Fibroblast of the aortic adventitia (primary cell): ENCODE measurements at places on chromosomes 12 and 14. TPM values are rescaled to one million over a fixed set of nuclear protein-coding genes. Genes with fewer than 3 reads are reported as not detected.

The VDR gene
- total RNA-seq, result 5.0 and 12.5 TPM in 2 replicates

The HOTAIR gene
- total RNA-seq, result not detected in 2 replicates

The HOXC10 gene
- 0.25 TPM in 1 of 2 replicates, not detected in the other for total RNA-seq

The DCN gene
- 1,482 and 2,298 TPM in 2 replicates for total RNA-seq

The NTS gene
- 0.09 TPM in 1 of 2 replicates, not detected in the other for total RNA-seq

The E2F7 gene
- total RNA-seq, result 2.3 and 23.4 TPM in 2 replicates

The INSM2 gene
- not detected in 2 replicates for total RNA-seq
